ENCODE measurements at places on chromosomes 7 and 10.

DNA sequence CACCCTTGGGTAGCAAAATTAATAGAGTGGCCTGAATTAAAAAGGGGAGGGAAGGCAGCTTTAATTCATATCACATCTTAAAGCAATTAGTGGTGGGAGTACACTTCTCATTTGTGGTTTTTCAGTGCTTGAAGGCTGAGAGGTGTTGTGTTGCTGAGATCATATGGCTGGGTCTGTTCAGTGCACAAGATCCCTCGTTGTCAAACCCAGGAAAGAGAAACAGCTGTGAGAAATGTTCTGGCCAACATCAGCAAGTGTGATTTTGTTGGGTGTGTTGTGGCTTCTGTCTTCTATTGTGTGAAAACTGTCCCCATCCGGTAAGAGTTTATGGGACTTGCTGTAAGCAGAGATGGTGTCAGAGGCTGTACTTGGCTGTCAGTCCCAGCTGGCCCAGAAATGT is 197.9 kb upstream of the BMPER start:
- DNase-seq, result no peak

DNA sequence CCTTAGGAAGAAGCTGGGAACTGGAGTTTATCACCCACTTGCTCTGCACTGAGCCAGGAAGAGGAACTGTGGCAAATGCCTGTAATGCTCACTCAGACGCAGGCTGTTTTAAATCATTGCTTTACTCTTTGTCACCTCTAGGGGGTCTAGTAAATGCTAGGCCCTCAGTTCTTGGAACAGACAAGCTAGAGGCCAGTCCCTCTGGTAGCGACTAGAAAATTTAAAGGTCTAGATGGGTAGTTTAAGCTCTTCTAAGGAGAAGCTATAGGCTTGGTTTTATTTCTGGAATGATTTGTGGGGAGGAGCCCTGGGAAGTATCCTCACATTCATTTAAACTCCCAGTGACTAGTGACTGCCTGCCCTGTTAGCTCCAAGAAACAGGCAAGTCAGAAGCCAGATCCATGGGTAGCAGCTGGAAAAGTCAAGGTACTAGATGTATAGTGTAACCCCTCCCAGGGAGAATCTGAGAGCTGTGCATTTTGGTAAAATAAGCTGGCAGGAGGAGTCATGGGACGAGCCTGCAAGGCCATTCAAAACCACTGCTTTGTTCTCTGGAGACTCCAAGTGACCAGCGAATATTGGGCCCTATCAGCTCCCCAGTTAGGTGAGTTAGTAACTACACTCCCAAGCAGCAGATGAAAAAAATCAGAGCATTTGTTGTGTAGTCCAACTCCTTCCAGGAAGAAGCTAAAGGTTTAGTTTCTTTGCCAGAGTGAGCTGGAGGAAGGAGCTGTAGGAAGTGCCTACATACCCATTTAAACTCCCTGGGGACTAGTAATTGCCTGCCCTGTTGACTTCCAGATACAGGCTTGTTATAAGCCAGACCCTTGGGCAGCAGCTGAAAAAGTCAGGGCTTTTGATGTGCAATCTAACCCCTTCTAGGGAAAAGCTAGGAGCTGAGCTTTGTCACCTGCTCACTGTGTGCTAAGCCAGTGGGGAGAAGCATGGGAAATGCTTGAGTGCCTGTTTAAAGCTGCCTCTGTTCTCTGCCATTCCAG is 68.9 kb downstream of the DYNC1I1 start:
- DNase-seq, result no peak

DNA sequence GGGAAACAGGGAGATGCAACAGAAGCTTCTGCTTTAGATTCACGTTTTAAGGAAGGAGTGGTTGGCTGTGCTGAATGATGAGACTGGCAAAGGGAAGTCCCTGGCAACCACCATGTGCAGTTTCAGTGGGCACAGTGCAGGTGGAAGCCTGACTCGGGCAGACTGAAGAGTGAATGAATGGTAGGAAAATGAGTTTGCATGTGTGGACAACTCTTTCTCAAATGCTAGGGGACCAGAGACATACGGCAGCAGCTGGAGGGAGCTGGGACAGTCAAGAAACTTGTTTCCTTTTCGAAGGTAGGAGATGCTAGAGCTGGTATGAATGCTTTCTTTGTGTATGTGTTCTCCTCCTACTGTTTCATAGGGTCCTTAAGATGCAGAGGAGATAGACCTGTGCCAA is 29.0 kb downstream of the PODXL start:
- no peak for DNase-seq

DNA sequence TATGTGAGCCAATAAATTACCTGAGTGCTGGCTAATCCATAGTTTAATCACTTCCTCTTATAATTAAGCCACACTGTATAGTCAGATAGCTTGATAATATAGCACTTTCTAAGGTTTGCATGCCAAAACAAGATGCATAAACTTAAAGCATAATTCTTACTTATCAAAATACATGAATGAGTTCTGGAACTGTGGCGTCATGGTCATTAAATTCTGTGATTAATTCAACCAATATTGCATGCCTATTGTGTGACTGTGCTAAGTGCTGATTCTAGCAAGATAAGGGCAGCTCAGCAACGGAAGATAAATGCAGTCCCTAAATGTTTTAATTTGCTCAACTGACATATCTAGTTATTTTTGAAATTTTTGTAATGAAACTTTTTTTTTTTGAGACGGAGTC is 29.7 kb downstream of the HOXA1 start:
- DNase-seq, result no peak

DNA sequence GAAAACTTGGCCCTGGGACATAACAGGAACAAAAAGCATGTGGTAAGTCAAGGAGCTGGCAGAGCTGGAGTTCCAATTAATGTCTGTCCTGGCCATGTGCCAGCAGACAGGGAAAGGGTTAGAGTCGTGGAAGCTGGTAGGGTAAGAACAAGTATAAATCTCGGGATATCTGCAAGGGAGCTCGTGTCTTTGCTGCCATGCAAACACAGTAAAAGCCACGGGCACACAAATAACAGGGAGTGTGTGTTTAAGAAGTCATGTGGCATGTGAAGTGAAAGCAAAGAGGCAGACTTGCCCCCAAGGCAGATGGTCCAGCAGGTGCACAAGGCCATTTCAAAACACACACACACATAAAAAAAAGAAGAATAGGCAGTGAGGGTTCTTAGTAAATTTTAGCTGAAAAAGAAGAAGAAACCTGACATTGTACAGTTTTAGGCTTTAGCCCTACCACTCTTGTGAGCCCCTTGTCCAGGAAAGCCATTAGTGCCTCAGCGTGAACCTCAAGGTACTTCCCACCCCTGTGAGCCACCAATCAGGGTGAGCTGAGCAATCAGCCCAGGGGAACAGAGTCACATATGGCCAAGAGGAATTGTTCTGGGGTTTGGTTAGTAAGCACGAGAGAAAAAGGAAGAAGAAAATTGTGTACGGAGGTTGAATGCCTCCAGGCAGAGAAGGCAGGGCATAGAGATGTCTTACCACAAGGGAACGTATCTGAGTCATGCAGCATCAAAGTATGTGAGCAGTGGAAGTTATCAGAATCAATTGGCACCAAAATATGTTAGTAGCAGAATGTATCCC is 32.8 kb upstream of the ARHGAP12 start:
- DNase-seq, result no peak

Data from renal cortex interstitium (tissue), 15 donors.